ENCODE measurements at places on chromosomes 3 and 15. TPM values are rescaled to one million over a fixed set of nuclear protein-coding genes. Genes with fewer than 3 reads are reported as not detected.

The SCAANT1 gene
- not detected for total RNA-seq

The ITPR1 gene
- total RNA-seq: 6.4 TPM

The KCNAB1 gene
- not detected for total RNA-seq

The ISLR gene
- 0.50 TPM for total RNA-seq

The TXNRD3 gene
- 5.6 TPM for total RNA-seq

The TTLL13 gene
- total RNA-seq: 0.14 TPM

The CCR2 gene
- total RNA-seq: not detected

The MNS1 gene
- 2.6 TPM for total RNA-seq

The DAZL gene
- not detected for total RNA-seq

The TM4SF18 gene
- 32.0 TPM for total RNA-seq

The GABRA5 gene
- 104 TPM for total RNA-seq

The CLDN18 gene
- not detected for total RNA-seq

The DNAJA4 gene
- 0.05 TPM for total RNA-seq

The APOD gene
- total RNA-seq: 1.2 TPM

The SLC51B gene
- 15.9 TPM for total RNA-seq

The CPB1 gene
- not detected for total RNA-seq

The GJD2 gene
- not detected for total RNA-seq

The KLF15 gene
- 0.73 TPM for total RNA-seq

The ESYT3 gene
- 0.52 TPM for total RNA-seq

Measured in A549 treated with Hydrocortisone at 1 μM for 4 hours (cell line).